ENCODE measurements at places on chromosomes 11 and 22.

GRCh38 chr11:36056160-36056751 lies 112.4 kb downstream of the LDLRAD3 start:
- DNase-seq, result no peak

DNA sequence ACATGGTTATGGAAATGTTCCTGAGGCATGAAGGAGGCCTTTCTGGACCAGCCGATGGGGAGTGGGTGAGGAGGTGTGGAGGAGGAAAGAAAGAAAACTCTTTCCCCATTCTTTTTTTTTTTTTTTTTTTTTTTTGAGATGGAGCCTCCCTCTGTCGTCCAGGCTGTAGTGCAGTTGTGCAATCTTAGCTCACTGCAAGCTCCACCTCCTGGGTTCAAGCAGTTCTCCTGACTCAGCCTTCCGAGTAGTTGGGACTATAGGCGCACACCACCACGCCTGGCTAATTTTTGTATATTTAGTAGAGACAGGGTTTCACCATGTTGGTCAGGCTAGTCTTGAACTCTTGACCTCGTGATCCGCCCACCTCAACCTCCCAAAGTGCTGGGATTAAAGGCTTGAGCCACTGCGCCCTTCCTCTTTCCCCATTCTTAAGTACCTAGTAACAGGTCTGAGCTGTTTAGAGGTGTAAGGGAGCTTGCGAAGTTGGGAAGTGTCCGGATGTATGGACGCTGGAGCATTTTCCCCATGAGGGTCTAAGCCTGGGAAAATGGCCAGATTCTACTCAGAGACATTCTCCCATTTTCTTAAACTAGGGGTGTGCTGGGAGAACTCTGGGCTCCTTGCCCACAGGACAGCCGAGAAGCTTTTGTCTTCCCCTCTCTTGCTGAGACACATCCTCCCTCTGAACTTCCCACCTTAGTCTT lies 135.8 kb downstream of the TEAD1 start:
- no peak for DNase-seq

DNA sequence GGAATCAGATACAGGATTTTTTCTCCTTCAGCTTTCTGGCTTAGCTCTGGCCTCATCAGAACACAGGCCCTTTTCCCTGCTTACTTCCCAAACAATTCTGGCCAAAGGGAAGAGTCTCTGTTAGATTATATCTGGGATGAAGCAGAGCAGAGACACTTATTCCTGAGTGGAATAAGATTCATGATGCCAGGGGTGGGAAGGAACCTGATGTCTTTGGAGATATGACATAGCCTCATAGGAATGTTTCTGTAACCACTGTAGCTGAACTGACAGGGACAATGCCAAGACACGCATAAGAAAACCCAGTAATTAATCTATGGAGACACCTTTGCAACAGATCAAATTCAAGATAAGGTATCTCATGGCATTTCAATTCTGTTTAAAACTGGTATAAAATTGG lies 177.1 kb upstream of the RAG2 start:
- DNase-seq, result no peak

- no peak for DNase-seq
Observed at GRCh38 chr11:57244911-57245310, 7.9 kb upstream of the APLNR start.

GRCh38 chr11:72426103-72426757 lies 8.1 kb downstream of the CLPB start:
- no peak for DNase-seq

DNA sequence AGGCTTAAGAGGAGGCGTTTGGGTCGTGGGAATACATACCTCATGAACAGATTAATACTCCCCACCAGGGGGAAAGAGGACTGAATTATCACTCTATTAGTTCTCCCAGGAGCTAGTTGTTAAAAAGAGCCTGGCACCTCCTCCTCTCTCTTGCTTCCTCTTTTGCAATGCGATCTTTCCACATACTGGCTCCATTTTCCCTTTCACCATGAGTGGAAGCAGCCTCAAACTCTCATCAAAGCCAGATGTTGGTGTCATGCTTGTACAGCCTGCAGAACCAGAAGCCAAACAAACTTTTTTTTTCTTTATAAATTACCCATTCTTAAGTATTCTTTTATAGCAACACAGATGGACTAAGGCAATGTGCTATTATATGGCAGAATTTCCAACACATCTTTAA lies 258.5 kb downstream of the FAM76B start:
- DNase-seq, result no peak

- no peak for DNase-seq
Observed at GRCh38 chr11:95338430-95338991, 107.5 kb upstream of the SESN3 start.

- DNase-seq, result no peak
Observed at GRCh38 chr22:22366537-22366936, 122.0 kb downstream of the VPREB1 start.

- no peak for DNase-seq
Observed at GRCh38 chr11:57511741-57512430, 3.6 kb downstream of the SLC43A1 start.

DNA sequence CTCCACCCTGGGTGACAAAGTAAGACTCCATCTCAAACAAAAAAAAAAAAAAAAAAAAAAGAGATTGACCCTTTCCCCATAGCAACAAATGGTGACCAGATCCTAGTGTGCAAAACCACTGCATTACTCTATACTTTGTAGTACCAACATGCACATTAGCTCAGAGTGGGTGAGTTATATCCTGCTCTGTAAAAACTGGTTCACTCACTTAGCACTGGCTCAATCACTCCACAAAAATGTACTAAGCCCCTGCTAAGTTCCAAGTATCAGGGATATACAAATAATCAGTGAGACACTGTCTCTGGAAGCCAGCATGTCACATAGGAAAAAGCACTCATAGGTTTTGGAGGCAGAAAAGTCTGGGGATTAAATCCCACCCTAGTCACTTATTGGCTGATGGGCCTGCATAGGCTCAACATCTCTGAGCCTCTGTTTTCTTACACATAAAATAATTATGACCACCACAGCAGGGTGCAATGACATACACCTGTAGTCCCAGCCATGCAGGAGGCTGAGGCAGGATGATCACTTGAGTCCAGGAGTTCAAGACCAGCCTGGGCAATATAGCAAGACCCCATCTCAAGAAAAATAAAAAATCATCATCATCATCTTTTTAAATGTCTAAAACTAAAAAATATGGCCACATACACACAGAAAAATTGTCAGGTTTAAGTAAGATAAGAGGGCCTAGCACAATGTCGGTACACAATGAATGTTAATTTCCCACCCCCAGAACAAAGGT lies 11.9 kb downstream of the FAM168A start:
- DNase-seq, result no peak

DNA sequence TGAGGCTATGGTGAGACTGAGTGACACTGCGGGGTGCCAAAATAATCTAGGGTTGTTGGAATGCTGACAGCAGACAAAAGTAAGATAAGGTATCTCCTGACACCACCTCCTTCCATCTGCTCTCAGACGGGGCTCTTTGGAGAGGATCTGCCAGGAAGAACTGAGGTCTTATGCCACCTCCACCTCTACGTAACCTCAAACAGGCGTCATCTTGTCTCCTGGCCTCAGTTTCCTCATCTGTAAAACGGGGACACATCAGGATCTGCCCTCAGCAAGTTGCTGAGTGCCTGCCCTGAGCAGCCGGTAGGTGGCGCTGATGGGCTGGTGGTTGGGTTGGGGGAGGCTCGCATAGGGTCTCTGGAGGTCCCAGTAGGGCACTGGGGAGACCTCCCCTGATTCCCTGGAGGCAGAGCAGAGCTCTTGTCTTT lies 1.7 kb upstream of the MYEOV start:
- no peak for DNase-seq

DNA sequence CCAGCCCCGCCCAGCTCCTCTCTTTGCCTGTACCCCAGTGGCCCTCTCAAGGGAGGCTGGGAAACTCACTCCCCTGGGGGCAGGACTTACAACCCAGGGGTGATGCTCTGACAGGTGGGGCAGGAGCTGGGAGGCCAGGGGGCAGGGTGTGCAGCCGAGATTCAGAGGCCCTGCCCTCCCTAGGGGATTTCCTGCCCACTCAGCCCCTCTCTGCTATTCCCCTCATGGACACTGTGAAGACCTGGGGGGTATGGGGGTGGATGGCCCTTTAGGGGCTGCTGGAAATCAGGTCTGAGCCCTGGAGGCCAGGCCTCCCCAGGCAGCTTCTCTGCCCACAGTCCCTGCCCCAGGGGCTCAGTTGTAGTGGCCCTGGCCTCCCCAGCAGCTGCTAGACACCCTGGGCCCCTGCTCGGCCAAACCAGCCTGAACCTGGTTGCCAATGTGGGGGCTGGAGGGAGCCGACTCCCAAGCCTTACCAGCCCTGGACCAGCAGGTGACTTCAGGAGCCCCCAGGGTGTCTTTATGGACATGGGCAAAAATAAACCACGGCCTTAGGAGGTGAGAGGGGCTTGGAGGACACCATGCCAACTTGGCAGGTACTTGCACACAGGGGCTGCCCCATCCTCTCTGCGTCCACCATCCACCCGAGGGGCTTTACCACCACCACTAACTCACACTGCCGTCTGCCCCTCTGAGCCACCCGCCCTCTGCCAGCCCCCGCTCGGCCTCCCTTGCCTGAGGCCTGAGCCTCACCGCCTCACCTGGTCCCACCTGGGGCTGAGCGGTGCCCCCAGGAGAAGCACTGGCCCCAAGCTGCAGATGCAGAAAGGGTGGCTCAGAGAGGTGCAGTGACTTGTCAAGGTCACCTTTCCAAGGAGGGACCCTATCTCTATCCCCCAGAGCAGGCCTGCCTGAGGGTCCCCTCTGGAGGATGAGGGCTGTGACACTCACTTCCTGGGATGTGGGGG lies 2.8 kb upstream of the PHLDA2 start:
- DNase-seq, result no peak

DNA sequence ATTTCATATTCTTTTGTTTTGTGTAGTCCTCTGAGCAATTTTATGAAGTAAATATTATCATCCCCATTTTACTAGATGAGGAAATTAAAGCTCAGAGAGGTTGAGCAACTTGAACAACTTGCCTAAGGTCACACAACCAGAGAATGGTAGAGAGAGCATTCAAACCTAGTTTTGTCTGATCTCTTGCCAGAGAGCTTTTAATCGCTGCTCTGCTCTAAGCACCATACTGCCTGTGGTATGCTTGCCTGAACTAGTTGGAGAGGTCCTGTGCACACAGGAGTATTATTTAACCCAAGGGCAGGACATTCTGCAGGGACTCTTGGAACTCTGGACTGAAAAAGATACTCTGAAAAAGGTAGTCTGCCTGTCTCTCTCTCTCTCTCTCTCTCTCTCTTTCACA lies 38.5 kb downstream of the TRAF6 start:
- DNase-seq, result no peak

DNA sequence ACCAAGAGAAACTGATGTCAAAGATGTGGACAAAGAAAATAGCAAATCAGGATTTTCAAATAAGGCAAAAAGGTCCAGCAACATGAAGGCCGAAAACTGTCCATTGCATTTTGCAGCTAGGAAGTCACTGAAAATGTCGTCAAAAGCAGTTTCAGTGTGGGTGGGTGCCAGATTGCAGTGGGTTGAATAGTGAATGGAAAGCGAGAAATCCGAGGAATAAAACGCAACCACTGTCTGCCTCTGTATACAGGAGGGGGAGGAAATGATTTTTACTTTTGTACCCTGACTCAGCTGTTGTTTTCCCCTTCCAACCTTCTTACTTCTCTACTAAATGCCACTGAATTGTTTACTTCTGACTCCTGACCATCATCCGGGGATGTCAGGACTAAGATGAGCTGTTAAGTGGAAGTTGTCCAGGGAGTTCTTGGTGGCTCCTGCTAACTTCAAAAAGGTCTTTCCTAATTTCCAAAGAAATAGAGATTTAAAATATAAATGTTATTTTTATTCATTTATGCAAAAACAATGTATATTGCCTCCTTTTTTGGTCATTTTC lies 64.9 kb upstream of the BIRC3 start:
- no peak for DNase-seq

- no peak for DNase-seq
Observed at GRCh38 chr22:30602049-30602448, 4.9 kb upstream of the TCN2 start.

- no peak for DNase-seq
Observed at GRCh38 chr11:112858289-112859023, 102.8 kb upstream of the NCAM1 start.

DNA sequence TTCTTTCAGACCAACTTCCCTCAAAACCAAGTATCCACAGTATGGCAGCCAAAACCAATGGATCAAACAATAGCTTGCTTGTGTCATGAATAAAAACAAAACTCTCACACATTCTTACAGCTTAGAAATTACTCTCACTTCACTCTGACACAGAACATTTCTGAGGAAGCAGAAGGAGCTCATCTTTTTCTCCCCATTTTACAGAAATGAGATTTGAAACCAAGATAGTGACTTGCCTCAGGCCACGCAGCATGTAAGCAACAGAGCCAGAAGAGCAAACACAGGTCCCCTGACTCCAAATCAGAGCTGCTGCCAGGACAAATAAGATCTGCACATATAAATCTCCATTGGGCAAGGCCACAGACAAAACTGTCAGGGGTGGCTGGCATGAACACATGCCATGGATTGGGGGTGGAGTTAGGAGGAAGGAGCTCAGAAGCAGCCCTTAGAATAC lies 64.8 kb downstream of the RAB30 start:
- DNase-seq, result no peak

- DNase-seq, result no peak
Observed at GRCh38 chr11:110962921-110963320, 250.7 kb upstream of the ARHGAP20 start.

GRCh38 chr11:105786741-105787140 lies 176.9 kb downstream of the GRIA4 start:
- no peak for DNase-seq

DNA sequence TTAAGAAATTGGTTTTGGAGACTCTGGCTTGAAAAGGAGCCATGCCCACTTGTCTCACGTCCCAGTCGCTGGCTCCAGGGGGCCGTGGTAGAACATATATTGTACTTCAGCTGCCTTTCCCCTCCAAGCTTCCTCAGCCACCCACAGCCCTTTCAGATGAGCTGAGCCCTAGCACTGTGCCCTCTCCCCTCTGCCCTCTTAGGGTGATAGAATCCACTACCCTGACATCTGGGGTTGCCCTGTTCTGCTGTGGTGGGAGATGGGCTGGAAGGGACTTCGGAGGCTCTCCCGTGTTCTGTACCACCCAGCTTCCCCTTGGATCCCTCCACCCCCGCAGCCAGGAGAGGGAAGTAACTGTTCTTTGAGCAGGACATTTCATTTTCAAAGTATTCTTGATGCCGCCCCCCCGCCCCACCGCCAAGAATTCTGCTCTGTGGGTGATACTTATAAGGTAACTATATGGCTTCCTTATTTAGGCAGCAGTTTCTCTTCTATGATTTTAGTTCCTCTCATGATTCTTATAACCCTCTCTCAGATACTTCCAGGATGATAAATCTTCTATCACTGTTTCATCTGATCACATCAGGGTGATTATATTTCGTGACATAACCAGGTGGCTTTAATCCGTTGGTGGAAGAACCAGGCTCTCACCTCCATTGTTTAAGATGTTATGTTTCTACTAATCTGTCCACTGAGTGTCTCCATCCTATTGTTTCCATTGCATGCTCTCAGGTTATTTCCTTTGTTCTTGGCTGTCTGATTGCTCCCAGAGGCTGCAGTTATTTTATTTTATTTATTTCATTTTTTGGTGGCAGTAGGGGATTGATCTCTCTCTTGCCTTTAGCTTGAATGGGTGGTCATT lies 24.1 kb downstream of the ZBTB16 start:
- DNase-seq, result no peak
